H9 (cell line): ENCODE measurements at places on chromosomes 5 and 9. TPM values are rescaled to one million over a fixed set of nuclear protein-coding genes. Genes with fewer than 3 reads are reported as not detected.

KIF24 gene
- total RNA-seq: 3.7 and 4.0 TPM in 2 replicates

RAB24 gene
- 17.6 and 18.6 TPM in 2 replicates for total RNA-seq

GARIN3 gene
- not detected in 2 replicates for total RNA-seq

FGD3 gene
- total RNA-seq: 1.7 and 1.8 TPM in 2 replicates

GRCh38 chr5:36482812-36483211 lies 123.6 kb upstream of the SLC1A3 start:
- no peak for DNase-seq

DNA sequence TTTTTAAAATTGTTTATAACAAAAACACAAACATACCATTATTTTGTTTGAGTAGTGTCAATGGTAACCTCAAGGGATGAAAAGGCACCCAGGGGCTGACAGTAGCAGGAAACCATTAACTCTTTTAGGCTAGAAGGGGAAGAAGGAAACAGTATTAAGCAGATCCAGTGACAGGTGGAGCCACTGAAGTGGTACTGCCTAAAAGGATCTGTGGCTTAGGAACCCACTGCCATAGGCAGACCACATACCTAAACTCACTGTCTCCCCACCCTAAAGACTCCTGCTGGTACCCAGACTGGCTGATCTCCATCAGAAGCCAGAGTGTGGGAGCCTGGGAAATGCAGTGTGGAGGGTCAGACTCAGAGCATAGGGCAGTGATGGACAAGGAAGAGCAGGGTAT lies 13.5 kb downstream of the RLN1 start:
- no peak for DNase-seq

- no peak for DNase-seq
Observed at GRCh38 chr5:172956936-172957335, 2.3 kb upstream of the RPL26L1 start.

GRCh38 chr5:157951673-157952373 lies 92.9 kb upstream of the CLINT1 start:
- no peak for DNase-seq

DNA sequence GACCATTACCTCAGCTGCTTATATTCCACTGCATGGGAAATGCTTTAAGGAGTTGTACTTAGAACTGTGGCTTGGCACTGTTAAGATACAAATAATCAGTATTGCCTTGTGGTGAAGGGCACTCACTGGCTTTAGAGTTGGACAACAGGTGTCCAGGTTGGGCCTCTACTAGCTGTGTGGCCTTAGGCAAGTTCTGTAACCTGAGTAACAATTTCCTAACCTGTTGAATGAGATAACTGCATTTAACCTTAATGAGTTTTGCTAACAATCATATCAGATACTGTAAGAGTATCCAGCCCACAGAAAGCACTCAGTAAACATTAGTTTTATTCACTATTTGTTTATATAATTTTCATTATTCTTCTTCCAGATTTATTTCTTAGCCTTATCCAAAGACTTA lies 17.2 kb upstream of the HK3 start:
- no peak for DNase-seq

DNA sequence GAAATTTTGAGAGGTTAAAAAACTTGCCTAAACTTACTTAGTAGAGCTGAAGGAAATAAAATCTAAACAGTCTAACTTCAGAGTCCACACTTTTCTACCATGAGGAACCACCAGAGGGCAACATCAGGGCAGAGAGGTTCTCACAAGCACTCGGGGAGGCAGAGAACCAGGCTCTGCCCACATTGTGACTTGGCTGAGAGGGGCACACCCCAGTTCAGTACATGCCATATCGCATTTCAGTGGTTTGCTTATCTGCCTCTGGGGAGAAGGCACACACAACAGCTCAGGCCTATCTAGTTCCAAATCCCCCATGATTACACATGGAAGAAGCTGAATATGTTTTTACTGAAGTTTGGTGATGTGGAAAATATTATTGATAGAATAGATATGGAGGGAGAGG lies 49.2 kb downstream of the EQTN start:
- DNase-seq: peak; percentile 67

DNA sequence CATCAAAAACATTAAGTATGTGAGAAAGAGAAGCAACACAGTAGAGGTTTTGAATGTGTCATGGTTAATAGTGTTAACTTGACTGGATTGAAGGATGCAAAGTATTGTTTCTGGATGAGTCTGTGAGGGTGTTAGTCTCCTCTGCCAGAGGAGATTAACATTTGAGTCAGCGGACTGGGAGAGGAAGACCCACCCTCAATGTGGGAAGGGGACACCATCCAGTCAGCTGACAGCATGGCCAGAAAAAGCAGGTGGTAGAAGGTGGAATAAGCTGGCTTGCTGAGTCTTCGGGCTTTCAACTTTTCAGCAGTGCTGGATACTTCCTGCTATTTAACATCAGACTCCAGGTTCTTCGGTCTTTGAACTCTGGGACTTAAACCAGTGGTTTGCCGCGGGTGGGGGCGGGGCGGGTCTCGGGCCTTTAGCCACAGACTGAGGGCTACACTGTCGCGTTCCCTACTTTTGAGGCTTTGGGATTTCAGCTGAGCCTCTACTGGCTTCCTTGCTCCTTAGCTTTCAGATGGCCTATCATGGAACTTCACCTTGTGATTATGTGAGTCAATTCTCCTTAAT lies 309.9 kb upstream of the ST8SIA4 start:
- peak; percentile 41 for DNase-seq

GRCh38 chr9:93464395-93464794 lies 11.0 kb upstream of the FAM120AOS start:
- no peak for DNase-seq

- no peak for DNase-seq
Observed at GRCh38 chr5:53479045-53479589, 1.3 kb upstream of the FST start.

DNA sequence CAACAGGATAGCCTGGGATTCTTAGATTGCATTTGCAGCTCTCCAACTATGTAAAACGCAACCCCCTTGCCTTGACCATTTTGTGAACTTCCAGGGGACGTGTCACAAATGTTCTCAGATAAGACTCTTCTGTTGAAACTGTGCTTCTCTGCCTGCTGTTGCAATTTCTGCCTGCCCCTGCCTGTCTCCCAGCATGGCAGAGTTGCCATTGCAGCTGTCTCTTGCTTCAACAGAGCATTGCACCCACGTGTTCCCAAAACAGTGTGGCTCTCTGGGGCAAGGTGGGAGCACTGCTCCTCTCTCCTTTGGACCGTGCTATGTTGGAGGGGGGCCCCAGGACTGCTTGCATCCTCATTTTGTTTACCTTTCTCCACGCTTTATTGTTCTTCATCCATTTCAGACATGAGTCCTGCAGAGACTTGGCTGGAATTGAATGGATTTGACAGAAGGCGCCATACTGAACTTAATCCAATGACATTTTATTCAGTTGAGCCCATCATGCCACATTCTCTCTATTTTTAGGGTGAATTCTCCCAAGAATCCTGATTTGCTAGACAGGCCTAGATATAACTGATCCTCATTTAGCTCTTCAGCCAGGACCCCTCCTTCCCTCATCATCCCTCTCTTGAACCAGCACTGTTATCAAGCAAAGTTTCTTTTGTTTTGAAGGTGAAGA lies 90.7 kb downstream of the MAT2B start:
- DNase-seq: no peak

DNA sequence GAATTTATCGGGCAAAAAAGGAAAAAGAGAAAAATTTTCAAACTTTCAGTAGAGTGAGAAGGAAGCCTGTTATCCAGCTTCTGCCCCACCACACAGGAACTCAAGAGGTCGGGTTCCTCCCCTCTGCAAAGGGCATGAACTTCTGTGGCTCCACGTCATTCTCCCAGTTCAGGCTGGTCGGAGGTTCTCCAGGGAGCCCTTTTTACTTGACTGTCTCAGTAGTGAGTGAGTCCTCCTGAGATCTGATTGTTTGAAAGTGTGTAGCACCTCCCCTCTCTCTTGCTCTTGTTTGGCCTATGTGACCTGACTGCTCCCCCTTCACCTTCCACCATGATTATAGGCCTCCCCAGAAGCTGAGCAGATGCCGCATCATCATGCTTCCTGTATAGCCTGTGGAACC lies 9.7 kb downstream of the SPINK1 start:
- DNase-seq: no peak

- no peak for DNase-seq
Observed at GRCh38 chr5:142894749-142895148, 124.6 kb downstream of the ARHGAP26 start.

DNA sequence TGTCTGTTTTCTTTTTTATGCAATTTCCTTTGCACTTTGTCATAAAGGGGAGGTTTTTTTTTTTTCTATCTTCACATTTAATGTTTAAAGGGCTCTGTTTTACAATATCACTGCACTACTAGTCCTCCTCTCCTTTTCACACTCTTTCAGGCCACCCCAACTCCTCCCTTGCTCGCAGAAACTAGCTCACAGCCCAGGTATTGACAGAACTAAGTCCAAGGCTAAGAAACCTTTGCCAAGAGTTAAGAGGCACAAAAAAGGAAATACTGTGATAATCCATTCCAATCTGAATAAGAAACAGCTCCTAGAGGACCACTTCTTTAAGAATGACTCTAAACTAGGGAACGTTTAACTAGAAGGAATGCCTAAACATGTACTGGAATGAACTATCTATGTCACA lies 1.1 kb upstream of the FGF10 start:
- no peak for DNase-seq

GRCh38 chr5:76956033-76956432 lies 3.2 kb downstream of the CRHBP start:
- DNase-seq: no peak

DNA sequence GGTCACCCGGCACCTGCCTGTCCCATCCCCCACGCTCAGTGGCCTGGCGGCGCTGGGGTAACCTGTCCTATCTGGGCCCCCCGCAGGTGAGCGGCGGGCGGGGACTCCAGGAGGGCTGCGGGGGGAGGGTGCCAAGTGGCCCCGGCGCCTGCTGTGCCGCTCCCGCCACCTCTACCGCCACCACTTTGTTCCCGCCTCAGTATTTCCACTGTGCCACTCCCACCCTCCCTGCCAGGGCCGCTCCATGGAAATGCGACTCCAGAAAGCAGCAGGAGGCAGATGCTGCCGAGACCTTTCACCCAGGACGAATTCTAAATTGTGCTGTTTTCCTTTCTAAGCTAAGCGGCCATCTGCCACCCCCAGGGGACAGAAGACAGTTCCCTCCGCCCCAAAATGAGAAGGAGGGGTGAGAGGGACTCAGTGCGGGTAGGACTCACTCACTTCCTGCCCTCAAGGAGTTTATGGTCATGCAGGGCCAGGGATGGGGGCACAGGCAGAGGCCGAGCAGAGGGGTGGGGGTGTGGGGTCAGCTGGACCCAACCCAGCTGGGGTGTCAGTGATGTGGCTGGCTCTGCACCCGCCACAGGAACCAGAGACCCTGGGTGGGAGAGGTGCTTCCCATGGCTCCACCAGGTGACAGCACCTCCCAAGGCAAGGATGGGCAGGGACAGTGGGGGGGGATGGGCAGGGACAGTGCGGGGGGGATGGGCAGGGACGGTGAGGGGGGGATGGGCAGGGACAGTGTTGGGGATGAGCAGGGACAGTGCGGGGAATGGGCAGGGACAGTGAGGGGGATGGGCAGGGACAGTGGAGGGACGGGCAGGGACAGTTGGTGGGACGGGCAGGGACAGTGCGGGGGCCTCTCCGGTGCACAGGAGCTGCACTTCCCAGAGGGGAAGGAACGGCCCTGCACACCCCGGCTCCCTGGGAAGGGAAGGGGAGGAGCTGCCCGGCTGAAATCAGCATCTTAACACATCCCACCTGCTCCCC lies 17.8 kb downstream of the NOTCH1 start:
- no peak for DNase-seq
